CD4-positive, alpha-beta T cell treated with Interleukin-2 at 100 ng/mL for 4 hours (primary cell): ENCODE measurements at places on chromosomes 1 and 21.

- DNase-seq: no peak
Measured at GRCh38 chr1:84644472-84644871, 45.8 kb downstream of the SSX2IP start.

DNA sequence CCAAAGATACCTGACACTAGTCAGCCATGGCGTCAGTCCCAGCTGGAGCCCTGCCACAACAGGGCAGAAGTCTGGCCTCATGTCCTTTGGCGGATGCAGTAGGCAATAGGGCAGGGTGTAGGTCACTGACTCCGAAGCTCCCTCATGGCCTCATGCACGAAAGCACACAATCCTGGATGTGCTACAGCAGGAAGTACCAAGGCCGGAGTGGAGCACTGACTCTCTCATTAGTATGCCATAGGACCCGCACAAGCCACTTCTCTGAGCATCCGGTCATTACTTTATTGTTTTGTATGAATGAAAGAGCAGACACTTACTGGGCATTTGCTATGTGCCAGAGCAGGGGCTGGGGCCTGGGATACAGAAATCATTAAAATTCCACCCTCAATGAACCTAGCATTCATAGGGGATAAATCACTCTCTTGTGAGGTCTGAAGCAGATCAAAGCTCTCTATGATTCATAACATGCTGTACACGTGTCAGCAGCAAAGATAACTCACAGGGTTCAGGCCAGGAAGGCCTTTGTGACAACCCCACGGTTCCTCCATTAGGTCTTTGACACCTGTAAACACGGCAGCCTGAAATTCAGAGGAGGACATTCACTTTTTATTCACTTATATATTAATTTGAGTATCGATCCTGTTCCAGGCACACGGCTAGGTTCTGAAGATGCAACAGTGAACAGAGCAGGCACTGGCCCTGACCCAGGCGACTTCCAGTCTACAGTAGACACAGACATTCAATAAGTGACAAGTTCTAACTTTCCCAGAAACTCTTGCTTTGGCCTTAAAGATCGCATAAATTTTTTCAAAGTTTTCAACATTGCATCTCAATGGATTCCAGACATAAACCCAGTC lies 357.9 kb upstream of the USP24 start:
- DNase-seq: no peak

- DNase-seq: no peak
Measured at GRCh38 chr1:197884173-197884572, 18.3 kb upstream of the C1orf53 start.

DNA sequence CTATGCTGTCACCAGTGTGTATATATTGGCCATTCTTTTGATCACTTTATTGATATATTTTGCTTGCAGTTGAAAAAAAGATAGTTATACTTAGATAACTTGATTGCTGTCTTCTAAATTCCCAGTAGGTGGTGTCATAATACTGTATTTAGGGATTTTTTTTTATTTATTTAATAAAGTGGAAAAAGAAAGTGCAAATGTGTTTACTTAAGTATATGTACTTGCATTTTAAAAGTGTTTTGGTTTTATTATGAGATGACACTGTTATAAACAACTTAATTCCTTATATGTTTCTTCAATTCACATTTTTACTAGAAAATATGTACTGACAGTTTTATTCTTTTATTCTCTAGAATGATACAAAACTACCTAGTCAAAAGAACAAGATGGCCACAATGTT lies 164.8 kb downstream of the USP25 start:
- no peak for DNase-seq

DNA sequence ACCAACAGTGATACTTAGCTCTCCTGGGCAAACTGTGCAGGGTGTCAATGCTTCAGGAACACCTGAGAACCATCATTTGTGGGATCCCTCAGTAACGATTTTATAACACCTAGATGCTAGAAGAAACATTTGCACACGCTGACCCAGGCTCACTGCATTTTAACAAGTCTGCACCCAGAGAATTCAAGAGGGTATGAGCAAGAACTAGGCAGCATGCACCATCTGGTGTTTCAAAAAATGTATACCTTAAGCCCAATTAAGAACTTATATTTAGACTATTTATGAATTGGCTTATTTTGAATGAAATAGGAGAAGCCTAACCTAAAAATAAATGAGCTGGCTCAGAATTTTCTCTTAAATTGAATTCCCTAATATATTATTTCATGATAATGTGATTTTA lies 400.5 kb downstream of the GPATCH2 start:
- no peak for DNase-seq

DNA sequence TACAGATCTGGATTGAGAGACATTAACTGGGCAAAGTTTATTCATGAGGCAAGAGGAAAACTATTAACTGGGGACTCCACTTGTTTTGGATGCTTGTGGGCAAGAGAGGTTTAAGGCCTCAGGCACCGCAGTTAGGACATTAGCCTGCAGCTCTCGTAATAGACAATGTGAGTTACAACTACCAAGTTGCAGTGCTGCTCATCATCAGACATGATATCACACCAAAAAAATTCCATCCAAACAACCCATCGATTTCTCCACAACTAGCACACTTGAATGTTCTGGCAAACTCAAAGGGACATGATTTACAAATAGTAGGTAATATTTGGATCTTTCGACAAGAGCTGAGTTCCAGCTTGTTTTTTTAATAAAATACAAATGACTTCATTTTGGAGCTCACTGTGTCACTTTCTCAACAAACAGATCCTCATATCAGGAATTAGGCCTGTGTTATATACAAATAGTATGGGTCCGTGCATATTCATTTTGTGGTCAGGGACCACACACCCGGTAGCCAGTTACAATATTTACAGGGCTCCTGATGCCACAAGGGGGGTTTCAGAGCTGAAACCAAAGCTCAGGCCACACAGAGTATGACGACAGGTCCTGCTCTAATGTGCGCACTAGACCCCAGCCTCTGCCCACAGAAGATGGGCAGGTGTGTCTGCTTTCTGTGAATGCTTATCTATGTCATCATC lies 128.0 kb downstream of the TGFBR3 start:
- DNase-seq: no peak

DNA sequence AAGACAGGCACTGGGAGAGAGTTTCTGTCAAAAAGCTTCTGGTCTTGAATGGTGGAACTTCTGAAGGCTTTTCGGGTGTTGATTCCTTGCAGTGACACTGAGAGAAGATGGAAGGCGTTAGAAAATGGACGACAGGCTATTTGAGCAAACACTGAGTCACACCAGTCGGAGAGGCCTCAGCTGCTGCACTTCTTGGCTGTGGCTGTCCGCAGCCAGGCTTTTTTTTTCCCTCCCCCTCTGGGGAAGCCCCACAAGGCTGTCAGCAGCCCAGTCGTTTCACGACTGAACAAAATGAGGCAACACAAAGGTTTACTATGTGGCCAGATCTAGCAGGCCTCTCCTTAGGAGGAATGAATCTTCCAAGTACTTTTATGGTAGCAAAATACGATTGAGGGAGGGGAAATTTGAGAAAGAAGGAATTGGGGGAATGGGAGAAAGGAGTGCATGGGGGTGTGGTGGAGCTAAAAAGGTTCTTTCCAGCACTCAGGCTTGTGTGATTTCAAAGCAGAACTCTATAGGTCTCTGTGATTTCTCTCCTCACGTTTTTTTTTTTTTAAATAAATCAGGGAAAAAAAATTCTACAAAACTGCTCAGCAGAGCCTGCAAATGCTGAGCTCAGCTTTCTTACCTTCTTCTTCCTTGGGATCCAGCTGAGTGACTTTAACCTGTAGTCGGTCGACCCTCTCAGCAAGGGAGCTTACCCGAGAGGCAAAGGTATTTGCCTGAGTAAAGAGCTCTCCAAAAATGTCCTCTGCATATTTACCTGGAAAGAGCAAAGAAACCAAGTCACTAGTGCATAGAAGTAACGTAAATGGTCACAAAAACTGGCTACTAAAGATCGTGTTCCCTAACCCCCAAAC lies 26.1 kb downstream of the GPR3 start:
- DNase-seq: peak; percentile 63

GRCh38 chr1:61277121-61277690 lies 194.8 kb downstream of the NFIA start:
- DNase-seq: no peak

GRCh38 chr1:20432341-20432740 lies 53.7 kb downstream of the CAMK2N1 start:
- DNase-seq: no peak
